ENCODE measurements at places on chromosomes 7 and 10. TPM values are rescaled to one million over a fixed set of nuclear protein-coding genes. Genes with fewer than 3 reads are reported as not detected.

PON1 gene
- polyA plus RNA-seq: 28.8 TPM

MCM10 gene
- 7.7 TPM for polyA plus RNA-seq

CRYGN gene
- polyA plus RNA-seq: 0.70 TPM

GPR26 gene
- polyA plus RNA-seq: 0.59 TPM

UNCX gene
- not detected for polyA plus RNA-seq

CALY gene
- polyA plus RNA-seq: 52.8 TPM

URGCP gene
- polyA plus RNA-seq: 19.8 TPM

FGFR2 gene
- polyA plus RNA-seq: 88.5 TPM

RBP3 gene
- not detected for polyA plus RNA-seq

MMD2 gene
- 6.3 TPM for polyA plus RNA-seq

PWWP2B gene
- 16.0 TPM for polyA plus RNA-seq

ANKRD61 gene
- not detected for polyA plus RNA-seq

ASZ1 gene
- not detected for polyA plus RNA-seq

PIK3AP1 gene
- polyA plus RNA-seq: 3.4 TPM

ASB10 gene
- polyA plus RNA-seq: not detected

AS3MT gene
- polyA plus RNA-seq: 16.8 TPM

POLR2J2 gene
- 0.66 TPM for polyA plus RNA-seq

CPA1 gene
- polyA plus RNA-seq: not detected

GJD4 gene
- not detected for polyA plus RNA-seq

SEC31B gene
- polyA plus RNA-seq: 0.95 TPM

HOXA7 gene
- polyA plus RNA-seq: 1.3 TPM

TUBAL3 gene
- polyA plus RNA-seq: 0.24 TPM

ITGB8 gene
- 2.7 TPM for polyA plus RNA-seq

HACD1 gene
- 4.9 TPM for polyA plus RNA-seq

EPHA1 gene
- polyA plus RNA-seq: 0.42 TPM

NOS3 gene
- polyA plus RNA-seq: 4.2 TPM

ZPBP gene
- not detected for polyA plus RNA-seq

TMEM229A gene
- polyA plus RNA-seq: 1.9 TPM

GIMAP1 gene
- 1.1 TPM for polyA plus RNA-seq

SEC23IP gene
- polyA plus RNA-seq: 13.0 TPM

FAM221A gene
- polyA plus RNA-seq: 21.0 TPM

CLRN3 gene
- not detected for polyA plus RNA-seq

WNT8B gene
- 0.80 TPM for polyA plus RNA-seq

RBAK gene
- polyA plus RNA-seq: 1.5 TPM

INMT gene
- 1.2 TPM for polyA plus RNA-seq

ENTPD1 gene
- 7.0 TPM for polyA plus RNA-seq

OR13A1 gene
- not detected for polyA plus RNA-seq
